ENCODE measurements at places on chromosomes 12 and 14. TPM values are rescaled to one million over a fixed set of nuclear protein-coding genes. Genes with fewer than 3 reads are reported as not detected.

Gene SLC24A4
- total RNA-seq, result not detected

Gene RNASE1
- total RNA-seq, result 3.4 TPM

Gene LRTM2
- total RNA-seq, result not detected

Gene BLOC1S1
- 122 TPM for total RNA-seq

Gene SLC5A8
- total RNA-seq, result not detected

Gene FGF6
- not detected for total RNA-seq

Gene SLCO1A2
- total RNA-seq, result not detected

Gene GZMB
- not detected for total RNA-seq

Gene LIMA1
- total RNA-seq, result 103 TPM

Gene TDRD9
- 1.8 TPM for total RNA-seq

Gene SERPINA3
- total RNA-seq, result 530 TPM

Gene PTHLH
- not detected for total RNA-seq

Gene KRT3
- total RNA-seq, result not detected

Gene RASAL1
- not detected for total RNA-seq

Gene ASCL1
- total RNA-seq, result not detected

Gene RNASE4
- total RNA-seq, result 53.5 TPM

Gene HVCN1
- 3.4 TPM for total RNA-seq

Gene GRIP1
- not detected for total RNA-seq

Gene PIWIL1
- not detected for total RNA-seq

Measured in cardiac atrium fibroblast (primary cell).